ENCODE measurements at places on chromosomes 13 and 19. TPM values are rescaled to one million over a fixed set of nuclear protein-coding genes. Genes with fewer than 3 reads are reported as not detected.

The ZNF649 gene
- total RNA-seq: 0.21 TPM

The CNN1 gene
- 0.32 TPM for total RNA-seq

The TBC1D17 gene
- 20.8 TPM for total RNA-seq

The LILRA2 gene
- not detected for total RNA-seq

The NLRP13 gene
- total RNA-seq: not detected

The MAP4K1 gene
- total RNA-seq: 0.62 TPM

The ZNF304 gene
- total RNA-seq: 2.0 TPM

The CNMD gene
- total RNA-seq: not detected

The HCN2 gene
- total RNA-seq: 35.3 TPM

The CASP14 gene
- not detected for total RNA-seq

The IFNL1 gene
- 0.10 TPM for total RNA-seq

The APC2 gene
- 1.5 TPM for total RNA-seq

The ZNF568 gene
- 0.84 TPM for total RNA-seq

The CD70 gene
- total RNA-seq: 24.9 TPM

The CYP4F12 gene
- 2.4 TPM for total RNA-seq

The NKPD1 gene
- total RNA-seq: 0.78 TPM

The AXL gene
- total RNA-seq: 96.9 TPM

The ZNF560 gene
- total RNA-seq: not detected

The MCF2L gene
- 0.45 TPM for total RNA-seq

The TEX26 gene
- total RNA-seq: not detected
